ENCODE measurements at places on chromosomes 16 and 17.

GRCh38 chr17:44146375-44147346 lies 4.9 kb downstream of the HROB start:
- peak; percentile 30 for DNase-seq

- DNase-seq = no peak
These were observed 13.4 kb upstream of the SULT1A1 start for GRCh38 chr16:28623172-28623711.

DNA sequence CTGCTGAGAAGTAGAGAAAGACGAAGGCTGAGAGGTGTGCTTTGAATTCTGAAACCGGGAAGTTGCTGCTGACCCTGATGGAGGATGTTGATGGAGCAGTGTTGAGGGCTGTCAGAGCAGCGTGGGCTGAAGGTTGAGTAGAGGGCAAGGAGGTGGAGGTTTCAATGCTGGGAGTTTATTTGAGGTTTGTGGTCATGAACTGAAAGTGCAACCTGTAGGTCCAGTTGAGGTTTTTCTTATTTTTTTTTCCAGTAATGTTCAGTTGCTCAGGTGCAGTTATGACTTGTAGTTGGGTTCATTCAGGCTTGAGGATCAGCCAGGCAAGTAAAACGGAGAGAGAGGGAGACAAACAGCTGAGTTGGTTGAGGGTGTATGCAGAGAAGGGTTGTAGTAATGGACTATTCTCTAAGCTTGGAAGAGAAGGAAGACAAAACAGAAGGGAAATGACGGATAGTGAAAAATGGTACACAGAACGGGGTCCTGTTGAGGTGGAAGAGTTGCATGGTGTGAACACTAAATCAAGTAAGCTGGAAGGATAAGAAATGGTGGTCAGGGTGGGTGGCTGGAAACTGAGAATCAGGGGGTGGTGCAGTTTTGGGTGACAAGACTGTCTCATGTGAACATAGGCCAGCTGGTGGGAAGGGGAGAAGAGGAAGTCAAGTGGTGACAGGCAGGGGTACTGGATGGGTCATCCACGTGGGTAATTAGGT lies 8.7 kb upstream of the UBE2G1 start:
- DNase-seq = no peak

GRCh38 chr16:89072548-89073130 lies 21.0 kb upstream of the ACSF3 start:
- DNase-seq = no peak

GRCh38 chr17:5225668-5226457 lies 8.8 kb downstream of the SCIMP start:
- no peak for DNase-seq

DNA sequence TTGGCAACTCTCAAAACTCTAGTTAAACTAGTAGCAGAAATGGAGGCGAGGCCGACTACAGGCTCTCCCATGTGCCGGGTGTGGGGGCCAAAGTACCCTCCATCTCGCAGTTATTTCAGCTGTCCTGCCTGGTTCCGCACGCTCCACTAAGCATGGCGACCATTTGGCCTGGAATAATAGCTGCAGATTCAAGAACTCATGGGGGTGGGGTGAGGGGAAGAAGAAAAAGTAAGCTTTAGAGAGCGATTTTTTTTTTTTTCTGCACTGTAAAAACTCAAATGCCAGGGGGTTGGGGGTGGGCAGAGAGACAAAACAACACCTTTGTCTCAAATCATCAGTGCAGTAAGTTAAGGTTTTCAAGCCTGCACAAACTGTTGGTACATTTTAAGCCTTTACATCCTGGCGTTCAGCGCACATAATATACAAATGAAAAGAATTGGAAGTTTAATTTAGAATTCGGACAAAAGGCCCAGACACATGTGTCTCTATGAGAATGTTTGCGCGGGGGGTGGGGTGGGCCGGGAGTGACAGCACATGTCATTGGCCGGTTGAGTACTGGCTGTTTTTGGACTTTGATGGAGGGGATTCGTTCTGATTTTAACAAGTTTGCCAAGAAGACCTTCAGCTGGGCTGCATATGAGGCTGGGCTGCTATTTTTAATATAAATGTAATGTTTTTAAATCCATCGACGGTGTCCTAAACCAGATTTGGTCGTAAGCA lies 694.7 kb upstream of the SALL1 start:
- DNase-seq = no peak

DNA sequence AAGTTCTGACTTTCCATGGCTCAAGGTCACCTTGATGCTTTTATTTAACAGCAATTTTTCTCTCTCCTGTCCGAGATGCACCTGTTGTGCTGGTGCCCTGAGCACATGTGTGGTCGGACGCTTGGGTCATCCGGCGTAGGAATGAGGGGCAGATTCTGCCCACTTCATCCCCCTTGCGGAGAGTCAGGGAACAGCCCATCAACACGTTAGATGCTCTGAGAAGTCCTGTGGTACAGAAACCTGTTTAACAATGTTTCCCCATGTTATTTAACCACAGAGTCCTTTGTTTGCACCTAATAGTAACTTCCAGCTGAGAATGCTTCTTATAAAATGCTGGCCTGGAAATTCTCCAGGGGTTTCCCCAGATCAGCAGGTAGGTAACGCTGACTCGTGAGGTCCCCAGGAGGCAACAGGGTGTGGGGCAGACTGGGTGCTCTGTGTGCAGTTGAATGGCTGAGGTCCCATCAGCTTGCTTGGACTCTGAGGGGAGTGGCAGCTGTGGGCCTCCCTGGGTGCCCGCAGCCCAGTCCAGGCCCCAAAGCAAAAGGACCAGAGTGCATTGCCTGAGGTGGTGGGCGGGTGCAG lies 17.8 kb downstream of the DOC2B start:
- peak; percentile 20 for DNase-seq

DNA sequence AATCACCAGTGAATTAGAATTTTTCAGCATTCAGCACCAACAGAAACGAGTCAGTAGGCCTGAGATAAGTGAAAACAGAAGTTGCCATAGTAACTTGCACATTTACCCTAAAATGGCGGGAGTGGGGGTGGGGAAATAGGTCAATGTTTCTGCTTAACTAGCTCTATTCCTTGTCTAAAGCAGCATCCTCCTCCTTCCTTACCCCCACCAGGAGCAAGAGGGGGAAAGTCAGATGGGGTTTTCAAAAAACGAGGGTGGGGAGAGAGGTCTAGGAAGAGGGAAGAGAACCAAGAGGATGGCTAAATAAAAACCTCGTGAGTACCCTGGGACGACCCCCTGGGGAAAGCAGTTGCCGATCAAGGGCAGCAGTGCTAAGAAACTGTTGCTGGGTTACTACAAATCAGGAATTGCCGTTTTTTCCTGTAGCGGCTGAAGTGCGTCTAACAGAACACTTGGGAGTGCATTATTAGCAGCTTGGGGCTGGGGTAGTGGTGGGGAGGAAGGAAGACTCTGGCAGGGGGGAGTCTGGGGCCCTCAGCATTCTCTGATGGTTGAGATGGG lies 34.4 kb upstream of the MNT start:
- DNase-seq = no peak

GRCh38 chr17:51365090-51365489 lies 104.7 kb downstream of the UTP18 start:
- no peak for DNase-seq

GRCh38 chr16:12324152-12324551 lies 347.6 kb downstream of the SNX29 start:
- DNase-seq = no peak

- DNase-seq = no peak
These were observed 47.2 kb downstream of the PITPNM3 start for GRCh38 chr17:6509031-6509771.

DNA sequence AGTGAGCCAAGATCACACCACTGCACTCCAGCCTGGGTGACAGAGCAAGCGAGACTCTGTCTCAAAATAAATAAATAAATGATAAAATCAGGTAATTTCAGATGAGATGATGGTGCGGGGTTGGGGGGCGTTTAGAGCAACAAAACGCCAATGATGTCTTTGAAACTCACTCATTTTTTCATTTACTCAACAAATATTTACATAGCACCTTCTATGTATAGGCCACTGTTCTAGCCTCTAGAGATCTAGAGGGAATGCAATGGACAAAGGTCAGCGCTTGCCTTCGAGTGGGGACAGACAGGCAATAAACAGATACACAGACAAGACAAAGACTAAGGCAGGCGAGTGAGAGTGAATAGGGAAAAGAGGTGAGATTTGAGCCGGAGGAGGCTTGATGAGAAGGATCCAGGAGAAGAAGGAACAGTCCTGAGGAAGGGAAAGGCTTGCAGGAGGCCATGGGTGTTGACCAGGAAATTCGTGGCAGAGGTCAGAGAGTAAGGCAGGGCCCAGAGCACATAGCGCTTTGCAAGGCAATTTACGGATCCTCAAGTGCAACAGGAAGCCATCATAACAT lies 14.1 kb downstream of the ALDH3A1 start:
- DNase-seq = no peak

DNA sequence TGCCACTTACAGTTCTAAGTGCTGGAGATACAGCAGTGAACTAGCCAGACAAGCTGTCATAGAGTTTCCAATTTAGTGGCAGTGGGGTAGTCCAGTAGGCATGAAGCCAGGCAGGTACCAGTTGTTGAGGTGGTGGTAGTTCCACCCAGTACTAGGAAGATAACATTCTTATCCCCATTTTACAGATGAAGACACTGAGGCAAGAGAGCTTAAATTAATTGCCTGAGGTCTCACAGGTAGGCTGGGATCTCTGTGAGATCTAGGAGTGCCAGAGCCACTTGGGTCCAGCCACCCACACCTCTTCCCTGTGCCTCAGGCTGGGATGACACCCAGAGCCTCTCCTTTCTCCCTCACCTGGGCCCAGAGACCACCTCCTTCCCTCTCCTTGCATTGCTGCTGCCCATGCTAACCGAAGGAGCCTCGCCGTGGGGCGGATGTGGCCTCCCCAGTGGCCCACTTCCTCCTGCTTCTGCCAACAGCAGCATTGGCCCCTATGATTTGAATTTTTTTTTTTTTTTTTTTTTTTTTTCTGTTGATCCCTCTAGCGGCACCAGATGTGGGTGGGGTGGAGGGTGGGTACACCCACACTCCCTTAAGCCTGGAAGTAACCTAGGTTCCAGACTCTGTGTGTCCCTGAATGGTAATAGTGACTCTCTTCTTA lies 114.0 kb downstream of the PRKCB start:
- no peak for DNase-seq

DNA sequence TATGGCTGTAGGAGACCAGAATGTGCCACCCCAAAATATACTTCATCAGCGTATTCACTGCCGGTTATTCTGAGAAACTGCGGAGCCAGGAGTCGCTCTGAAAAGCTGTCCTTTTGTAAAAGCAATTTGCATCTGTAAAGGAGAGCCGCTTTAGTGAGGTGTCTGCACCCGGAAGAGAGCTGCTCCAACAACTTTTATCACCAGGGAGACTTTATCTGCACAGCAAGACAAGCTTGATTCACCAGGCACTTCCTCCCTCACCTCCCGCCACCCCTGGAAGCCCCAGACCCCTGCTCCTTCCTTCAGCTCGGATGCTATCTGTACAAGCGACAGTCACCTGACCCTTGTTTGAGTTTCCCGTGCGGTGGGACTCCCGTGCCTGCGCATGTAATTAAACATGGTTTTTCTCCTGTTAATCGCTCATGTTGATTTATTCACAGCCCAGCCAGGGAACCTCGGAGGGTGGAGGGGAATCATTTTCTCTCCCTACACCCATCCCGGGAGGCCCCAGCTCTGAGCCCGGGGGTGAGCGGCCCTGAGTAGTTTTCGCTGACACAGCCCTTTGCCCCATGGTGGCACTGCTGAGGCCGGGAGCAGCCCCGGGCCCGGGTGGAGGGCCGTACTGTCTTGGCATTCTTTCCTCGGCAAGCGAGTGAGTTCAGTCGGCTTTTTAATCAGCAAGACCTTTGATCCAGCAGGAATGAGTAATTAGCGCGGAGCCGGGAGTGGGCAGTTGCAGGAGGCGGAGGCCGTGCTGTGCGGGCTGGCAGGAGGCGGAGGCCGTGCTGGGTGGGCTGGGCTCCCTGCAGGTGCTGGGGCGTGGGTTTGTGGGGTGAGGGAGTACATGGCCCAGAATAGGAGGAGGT lies 222.7 kb upstream of the CIBAR2 start:
- peak; percentile 64 for DNase-seq

GRCh38 chr17:69356625-69357024 lies 29.7 kb upstream of the ABCA5 start:
- no peak for DNase-seq

DNA sequence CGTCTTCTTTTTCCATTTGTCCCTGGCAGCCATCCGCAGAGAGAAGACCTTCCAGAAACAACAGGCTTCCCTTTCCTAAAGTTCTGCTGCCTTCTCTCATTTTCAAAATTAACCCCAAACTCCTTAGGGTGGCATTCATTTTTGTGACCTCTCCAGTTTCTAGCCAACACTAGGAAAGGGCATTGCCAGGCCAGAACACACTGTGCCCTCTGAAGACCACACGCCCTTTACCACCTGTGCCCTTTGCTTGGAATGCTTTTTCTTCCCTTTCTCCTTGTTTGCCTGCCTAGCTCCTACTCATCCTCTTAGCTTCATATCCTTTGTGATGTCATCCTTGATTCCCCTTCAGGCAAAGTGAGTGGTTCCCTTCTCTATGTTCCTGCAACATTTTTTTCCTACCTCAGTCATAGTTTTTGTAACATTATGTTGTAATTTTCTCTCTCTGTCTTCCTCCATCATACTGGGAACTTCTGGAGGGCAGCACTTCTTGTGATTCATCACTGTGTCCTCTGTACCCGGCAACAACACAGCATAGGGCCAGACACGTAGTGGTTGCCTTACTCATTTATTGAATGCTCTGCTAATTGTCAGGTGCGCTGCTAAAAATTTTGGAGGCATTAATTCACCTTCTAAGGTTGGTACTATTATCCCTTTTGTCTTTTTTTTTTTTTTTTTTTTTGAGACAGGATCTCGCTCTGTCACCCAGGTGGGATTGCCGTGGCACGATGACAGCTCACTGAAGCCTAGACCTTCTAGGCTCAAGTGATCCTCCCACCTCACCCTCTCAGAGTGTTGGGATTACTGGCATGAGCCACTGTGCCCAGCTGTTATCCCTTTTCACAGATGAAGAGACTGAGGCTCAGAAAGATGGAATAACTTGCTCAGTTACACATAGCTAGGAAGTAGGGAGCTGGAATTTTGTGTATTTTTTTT lies 1.0 kb downstream of the KAT8 start:
- peak; percentile 92 for DNase-seq

- no peak for DNase-seq
These were observed 54.4 kb upstream of the YPEL2 start for GRCh38 chr17:59277031-59277430.

DNA sequence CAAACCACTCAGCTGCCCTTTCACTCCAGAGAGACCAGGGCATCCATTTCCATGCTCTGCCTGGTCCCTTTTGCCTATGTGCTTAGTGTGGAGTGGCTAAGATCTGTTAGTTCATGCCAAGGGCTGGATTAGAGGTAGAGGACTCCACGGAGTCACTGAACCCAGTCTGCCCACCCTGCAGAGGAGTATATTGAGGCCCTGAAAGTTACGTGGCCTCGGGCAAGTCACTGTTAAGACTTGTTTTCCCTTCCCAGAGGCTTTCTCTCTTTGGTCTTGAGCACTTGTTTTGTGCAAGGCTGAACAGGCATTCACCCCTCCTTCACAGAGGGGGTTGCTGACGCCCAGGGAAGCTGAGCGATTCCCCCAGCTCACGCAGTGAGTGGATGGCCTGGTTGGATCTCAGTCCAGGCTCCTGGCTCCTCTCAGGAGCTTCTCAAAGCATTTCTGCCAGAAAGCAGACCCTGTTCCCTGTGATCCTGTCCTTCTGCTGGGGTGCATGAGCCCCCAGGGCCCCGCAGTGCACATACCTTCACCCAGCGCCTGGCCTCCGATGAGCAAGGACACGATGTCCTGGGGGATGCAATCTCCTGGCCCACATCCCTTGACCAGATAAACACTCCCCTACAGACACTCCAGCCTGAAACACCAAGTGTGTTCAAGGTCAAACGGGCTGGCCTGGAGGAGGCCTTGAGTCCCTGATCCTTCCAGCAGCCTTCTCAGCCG lies 153.4 kb upstream of the GSE1 start:
- DNase-seq = peak; percentile 70

Measured in mesenchymal stem cell (in vitro differentiated cells and primary cell).